Stimulated activated CD8-positive, alpha-beta memory T cell treated with anti-CD3 and anti-CD28 coated beads, Interleukin-2, amount 100 ng/mL, for 48 hours (primary cell): ENCODE measurements at places on chromosomes 2 and 18.

DNA sequence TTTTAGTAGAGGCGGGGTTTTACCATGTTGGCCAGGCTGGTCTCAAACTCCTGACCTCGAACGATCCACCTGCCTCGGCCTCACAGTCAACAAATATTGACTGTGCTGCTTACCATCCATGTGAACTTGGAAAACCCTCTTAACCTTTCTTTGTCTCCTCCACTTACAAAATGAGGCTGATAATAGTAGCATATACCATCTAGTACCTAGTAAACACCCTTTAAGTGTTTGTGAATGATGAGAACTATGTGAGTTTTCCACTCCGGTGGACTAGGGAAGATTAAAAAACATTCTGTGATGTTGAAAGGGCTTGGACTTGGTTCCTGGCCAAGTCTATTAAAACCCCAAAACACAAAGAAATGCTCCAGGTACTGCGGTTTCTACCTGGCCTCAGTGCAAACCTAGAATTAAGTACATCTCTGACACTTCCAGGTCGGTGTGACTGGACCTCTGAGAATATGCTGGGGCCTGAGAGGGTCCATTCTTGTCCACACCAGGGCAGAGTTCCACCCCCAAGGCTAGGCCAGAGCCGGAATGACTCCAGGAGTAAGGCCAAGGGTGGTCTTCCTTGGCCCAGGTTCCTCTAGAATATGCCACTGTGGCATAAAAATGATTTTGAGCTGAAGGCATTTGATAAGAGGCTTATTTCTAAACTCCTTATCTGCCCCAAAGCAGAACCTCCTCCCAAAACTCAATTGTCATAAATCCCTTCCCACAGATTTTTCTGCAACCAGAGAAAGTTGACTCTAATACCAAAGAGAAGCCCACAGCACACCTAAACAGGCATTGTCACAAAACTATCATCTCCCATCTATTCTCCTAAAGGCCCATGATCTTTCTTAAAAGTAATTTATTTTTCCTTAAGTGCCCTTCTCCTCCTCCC lies 217.5 kb downstream of the TGIF1 start:
- DNase-seq = no peak

DNA sequence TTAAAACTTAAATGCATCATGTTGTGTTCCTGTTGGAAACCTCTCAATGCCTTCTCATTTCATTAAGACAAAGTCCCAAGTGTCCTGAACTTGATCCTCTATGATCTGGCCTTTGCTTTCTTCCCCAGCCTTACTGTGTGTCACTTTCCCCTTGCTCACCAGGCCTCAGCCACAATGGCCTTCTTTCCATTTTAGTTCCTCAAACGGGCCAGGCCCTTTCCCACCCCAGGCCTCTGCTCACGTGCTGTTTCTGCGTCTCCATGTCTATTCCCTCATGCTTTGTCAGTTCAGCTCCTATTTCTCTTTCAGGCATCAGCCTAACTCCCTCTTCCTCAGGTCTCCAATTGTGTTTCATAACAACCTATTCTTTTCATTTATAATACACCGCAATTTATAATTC lies 19.5 kb downstream of the CXCR4 start:
- no peak for DNase-seq

DNA sequence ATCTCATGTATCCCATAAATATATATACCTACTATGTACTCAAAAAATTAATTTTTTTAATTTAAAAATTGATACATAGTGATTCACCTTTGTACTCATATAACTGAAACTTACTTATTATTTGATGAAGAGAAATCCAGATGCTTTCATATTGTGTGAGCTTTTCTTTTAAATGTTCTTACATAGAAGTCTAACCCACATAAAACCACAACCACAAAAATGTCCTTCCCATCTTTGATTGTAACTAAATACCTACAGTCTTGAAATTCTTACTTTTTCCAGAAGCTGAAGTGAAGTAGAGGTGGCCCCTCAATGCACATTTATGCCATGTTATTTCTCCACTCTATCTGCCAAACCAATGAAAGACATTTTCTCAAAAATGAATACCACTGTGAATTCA lies 117.9 kb upstream of the COL5A2 start:
- no peak for DNase-seq

- no peak for DNase-seq
Measured at GRCh38 chr2:98515250-98515991, 70.8 kb downstream of the INPP4A start.

GRCh38 chr2:186780701-186781316 lies 68.2 kb downstream of the ZSWIM2 start:
- DNase-seq = no peak

DNA sequence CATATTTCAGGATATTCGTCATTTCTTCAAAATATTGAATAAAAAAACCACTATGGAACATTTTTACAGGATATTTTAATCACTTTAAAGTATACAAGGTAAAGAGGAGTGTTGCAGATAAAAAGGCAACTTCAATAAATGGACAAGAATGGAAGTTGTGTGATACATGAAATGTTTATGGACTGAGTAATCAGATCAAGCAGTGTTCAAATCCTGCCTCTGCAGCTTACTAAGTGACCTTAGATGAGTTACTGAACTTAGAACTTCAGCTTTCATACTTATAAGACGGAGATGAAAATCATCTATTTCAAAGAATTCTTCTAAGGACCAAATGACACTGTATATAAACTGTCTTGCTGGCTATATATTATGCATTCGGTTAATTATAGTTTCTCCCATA lies 87.2 kb downstream of the LNPK start:
- DNase-seq = no peak

DNA sequence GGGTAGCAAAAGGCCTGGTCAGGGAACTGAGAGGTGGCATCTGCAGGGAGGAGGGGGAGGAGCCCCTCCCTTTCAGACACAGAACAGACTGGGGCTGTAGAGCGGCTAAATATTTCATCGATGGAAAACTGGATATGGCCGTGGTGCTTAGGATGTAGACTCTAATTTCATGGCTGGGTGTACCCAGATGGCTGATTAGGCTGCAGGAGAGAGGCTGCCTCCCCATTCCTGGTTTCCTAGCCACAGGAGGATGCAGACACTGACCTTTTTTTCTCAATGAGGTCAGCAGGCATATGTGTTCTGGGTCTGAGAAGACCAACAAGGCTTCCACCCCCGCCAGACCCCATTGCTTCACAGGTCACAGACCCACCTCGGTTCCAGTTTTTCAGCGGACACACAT lies 79.3 kb upstream of the STPG4 start:
- no peak for DNase-seq

DNA sequence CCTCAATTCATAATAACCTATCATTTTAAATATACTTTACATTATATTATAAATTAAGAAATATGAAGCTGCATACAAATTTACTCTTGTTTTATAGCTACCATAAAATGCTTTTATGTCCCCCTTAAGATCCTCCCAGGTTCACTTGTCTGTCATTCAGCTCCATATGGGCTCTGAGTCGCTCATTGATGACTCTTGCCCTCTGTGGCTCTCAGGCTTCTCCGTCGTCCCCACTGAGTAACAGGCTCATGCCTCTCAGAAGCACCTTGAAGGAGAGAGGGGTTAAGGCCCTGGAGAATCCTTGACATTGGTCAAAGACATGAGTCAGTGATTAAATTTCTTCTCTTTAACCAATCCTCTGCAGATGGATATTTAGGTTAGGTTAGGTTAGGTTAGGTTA lies 6.2 kb upstream of the MCM6 start:
- DNase-seq = no peak

GRCh38 chr2:86335865-86336674 lies 1.4 kb downstream of the REEP1 start:
- no peak for DNase-seq

GRCh38 chr2:230498506-230499107 lies 82.6 kb downstream of the SP100 start:
- DNase-seq = no peak

DNA sequence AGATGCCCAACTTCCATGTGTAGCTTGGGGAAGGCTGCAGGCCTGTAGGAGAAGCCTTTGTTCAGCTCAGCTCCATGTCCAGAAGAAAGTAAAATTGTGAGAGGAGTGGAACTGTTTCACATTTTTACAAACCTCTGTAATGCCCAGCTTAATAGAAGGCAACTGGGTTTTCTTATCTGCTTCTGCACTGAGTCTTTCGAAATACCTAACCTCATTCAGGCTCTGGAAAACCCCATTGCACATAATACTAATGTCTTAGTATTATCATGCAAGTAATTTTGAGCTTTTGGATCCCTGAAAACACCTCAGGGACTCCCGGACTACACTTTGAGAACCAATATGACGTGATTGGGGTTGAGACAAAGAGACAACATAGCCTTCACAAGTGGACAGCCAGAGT lies 5.8 kb downstream of the SMIM21 start:
- no peak for DNase-seq

DNA sequence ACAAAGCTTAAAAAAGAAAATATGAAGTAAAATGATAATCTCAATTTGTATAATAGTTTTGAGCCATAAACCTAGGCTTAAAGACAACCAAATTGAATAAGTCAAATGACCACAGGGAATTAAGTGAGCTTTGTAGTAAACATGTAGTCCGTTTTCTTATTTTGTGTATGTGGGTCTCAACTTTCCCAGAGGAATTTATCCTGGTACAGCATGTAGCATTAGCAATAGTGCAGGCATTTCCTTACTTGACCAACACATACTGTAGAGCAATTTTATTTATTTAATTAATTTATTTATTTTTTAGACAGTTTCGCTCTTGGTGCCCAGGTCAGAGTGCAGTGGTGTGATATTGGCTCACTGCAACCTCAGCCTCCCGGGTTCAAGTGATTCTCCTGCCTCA lies 37.5 kb upstream of the MTCL1 start:
- DNase-seq = no peak

DNA sequence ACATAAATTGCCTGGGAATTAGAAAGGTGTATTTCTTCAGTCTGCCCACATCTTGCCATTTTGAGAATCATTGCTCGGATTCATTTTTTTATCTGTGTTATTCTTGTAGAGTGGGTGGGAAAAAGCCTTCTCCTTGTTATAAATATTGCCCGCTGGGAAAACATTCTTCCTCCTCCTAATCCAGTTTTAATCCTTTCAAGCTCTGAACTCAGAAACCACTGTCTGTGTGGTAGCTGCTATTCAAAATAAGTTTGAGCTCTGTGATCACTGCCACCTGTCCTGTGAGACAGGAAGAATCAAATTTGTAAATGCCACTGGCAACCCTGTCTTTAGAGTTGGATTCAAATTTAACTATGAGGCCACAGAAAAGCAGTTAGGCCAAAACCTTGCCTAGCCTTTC lies 1875.2 kb upstream of the PIK3C3 start:
- DNase-seq = no peak

GRCh38 chr2:84247532-84247931 lies 211.5 kb downstream of the SUCLG1 start:
- DNase-seq = no peak

DNA sequence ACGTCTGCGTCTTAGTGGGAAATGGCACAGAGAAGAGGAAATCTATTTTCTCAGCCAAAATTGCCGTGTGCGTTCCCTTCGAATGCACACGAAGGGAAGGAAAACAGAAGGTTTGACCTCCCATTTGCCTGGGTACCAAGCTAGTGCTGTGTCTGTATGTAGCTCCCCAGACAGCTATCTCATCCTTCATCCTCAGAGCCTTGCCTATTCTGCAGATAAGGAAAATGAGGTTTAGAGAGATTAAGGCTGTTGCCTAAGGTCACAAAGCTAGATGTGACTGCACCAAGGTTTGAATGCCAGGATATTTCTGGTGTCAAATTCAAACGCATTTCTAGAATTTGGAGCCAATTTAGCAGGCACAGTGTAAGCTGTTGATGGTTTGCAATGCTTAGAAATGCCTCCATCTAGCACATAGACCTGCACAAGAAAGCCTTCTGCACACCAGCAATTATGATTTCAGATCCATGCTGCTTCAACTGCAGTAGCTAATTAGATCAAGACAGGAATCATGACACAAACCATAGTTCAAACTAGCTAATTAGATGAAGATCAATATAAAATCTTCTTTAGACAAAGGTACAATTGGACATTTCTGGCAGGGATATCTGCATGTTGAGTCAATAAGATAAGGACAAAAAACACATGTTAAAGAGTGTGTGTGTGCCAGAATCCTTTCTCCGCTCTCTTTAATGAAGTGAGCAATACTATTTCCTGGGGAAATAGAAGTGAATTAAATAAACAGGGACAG lies 115.1 kb downstream of the CMPK2 start:
- no peak for DNase-seq

DNA sequence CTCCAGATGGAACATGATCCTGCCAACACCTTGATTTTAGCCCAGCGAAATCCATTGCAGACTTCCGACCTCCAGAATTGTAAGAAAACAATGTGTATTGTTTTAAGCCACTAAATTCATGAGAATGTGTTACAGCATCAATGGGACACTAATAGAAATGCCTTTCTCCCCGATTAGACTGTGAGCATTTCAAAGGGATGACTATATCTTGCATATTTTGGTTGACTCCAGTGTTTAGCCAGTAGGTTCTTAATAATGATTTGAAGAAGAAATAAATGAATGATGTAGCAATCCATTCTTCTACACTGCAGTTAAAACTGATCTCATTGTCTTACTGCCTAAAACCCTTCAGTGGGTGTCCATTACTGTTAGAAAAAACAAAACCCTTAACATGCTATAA lies 67.4 kb upstream of the ACVR1C start:
- no peak for DNase-seq

DNA sequence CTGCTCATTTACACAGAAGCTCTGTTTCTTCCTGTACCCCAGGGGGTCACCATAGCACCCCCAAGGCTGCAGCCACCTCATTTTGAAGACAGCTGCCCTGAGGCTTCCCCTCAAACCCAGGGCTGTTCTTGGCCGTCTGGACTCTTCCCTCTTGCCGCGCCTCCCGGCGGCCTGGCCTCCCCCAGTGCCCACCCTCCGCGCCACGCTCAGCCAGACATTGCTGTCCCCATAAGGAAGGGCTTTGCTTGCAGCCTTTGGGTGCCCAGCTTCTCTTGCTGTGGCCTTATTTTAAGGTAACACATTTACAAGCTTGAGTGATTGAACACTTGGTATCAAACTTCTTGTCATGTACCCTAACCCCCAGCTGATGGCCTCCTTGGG lies 79.0 kb downstream of the STPG4 start:
- DNase-seq = no peak

GRCh38 chr2:144501118-144501517 lies 18.8 kb downstream of the ZEB2 start:
- no peak for DNase-seq

DNA sequence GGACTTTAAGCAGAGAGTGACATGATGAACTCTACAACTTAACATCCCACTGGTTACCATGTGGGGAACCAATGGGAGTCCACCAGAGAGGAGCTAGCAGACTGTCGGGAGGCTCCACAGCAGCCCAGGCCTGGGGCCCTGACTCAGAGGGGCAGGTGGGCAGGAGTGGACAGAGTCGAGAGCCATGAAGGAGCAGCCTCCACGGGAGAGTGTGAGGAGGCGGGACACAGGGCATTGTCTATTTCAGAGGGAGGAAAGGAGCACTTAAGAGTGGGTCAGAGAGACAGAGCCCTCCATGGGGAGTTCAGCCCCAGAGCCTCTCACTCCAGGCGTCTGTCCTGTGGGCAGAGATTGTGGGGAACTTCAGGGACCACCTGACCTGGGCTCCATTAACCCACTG lies 118.7 kb downstream of the CYP26B1 start:
- no peak for DNase-seq
